Daoy (cell line): ENCODE measurements at places on chromosomes 5 and 9. TPM values are rescaled to one million over a fixed set of nuclear protein-coding genes. Genes with fewer than 3 reads are reported as not detected.
A peak's percentile ranks its signal among the peaks of the same experiment; 100 is the strongest.

GRCh38 chr5:9009931-9010651 is 535.8 kb downstream of the SEMA5A start:
- DNase-seq = no peak

GRCh38 chr9:129006328-129007034 is 21.6 kb downstream of the SH3GLB2 start:
- peak; percentile 79 for DNase-seq

DNA sequence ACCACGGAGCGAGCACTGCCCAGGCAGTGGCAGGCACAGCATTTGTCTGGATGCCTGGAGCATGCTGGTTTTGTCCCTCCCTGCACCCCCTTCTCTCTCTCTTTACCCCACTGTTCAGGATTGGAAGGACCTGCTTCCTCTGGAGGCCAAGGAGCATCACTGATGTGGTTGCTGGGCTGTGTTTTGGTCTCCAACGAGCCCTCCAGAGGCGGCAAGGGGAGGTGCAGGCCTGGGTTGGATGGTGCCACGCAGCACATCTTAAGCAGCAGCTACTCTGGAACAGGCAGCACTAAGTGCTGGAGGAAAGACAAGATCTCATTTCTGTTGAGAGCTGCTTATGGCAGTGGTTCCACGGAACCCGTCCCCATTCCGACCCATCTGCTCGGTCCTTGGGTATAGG is 139.6 kb downstream of the CMYA5 start:
- DNase-seq = peak; percentile 19

- DNase-seq = no peak
These were observed 8.6 kb downstream of the ZFP62 start for GRCh38 chr5:180852495-180852894.

Gene GDF9
- 0.17 TPM in 1 of 2 replicates, not detected in the other for total RNA-seq

- no peak for DNase-seq
These were observed 23.6 kb upstream of the RNU6ATAC start for GRCh38 chr9:134187891-134188385.

DNA sequence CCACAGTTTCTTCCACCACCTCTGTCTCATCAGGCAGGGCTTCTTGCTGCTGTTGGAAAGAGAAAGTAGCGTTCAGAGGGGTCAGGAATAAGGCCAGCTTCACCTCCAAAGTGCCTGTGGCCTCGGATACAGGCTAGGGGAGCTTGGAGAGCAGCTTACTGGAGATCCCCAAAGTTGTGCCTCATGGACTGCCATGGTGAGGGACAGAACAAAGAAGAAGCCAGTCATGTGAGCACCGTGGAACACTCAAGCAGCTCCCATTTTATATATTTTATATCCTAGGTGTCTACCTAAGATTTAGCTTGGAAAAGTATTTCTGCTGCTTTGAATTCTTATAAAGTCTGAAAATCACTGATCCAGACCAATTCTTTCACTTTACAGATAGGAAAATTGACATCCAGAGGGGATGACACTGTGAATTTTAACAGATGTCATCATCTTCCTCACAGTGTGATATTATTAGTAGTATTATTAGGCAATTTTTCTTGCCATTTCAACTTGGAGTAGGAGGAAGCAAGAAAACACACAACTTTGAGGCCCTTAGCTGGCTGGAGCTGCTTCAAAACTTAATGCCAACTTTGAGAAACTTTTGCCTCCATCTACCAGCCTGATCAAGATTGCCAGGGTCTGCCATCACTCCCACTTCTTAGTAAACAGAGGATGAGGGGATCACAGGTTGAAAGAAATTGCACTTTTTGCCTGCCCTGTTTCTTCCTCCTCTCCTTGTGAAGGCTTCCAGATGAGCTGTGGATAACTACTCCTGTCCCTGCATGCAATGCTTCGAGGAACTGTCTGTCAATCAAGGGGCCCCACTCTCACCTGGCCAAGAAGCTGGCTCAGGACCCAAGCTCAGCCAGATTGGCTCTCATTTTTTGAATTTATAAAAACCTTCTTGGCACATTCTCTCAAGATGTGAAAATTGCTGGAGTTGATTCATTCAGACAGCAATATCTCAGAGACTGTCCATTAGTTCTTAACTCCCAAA is 11.8 kb downstream of the SPARC start:
- no peak for DNase-seq

Gene FOXD4L4
- 0.18 and 0.34 TPM in 2 replicates for total RNA-seq
